ENCODE measurements at places on chromosomes 7 and 10.

GRCh38 chr10:58936364-58936763, 240.1 kb upstream of the PHYHIPL start:
- no peak for DNase-seq

- DNase-seq = no peak
These were observed 213.5 kb upstream of the TMEM229A start for GRCh38 chr7:124246262-124246863.

- no peak for DNase-seq
These were observed 4.4 kb downstream of the FUOM start for GRCh38 chr10:133353202-133353959.

DNA sequence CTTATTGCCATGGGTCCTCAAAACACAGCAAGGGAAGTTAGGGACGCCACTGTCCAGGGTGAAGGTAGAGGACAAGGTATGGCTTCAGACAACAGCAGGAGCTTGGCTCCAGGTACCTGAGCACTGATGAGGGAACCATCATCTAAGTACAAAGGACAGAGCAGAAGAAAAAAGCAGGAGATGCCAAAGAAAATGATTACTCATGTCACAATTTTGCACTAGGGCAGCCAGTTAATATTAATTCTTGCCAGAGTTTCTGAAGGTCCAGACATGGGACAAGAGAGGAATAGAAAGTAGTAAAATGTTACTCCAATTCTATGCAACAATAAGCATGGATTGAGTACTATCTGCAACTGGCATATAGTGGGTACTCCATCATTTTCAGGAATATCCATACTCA, 14.1 kb downstream of the PTN start:
- DNase-seq = no peak

- DNase-seq = no peak
These were observed 141.2 kb upstream of the ZNF716 start for GRCh38 chr7:57308631-57309408.

GRCh38 chr7:92735707-92736106, 100.7 kb downstream of the CDK6 start:
- no peak for DNase-seq

GRCh38 chr7:71601851-71602250, 469.9 kb downstream of the GALNT17 start:
- no peak for DNase-seq
